ENCODE measurements at places on chromosomes 2 and 18.

- DNase-seq: no peak
Measured at GRCh38 chr2:241269707-241270520, 45.6 kb downstream of the HDLBP start.

- DNase-seq: no peak
Measured at GRCh38 chr2:219951099-219951498, 323.7 kb downstream of the SLC4A3 start.

DNA sequence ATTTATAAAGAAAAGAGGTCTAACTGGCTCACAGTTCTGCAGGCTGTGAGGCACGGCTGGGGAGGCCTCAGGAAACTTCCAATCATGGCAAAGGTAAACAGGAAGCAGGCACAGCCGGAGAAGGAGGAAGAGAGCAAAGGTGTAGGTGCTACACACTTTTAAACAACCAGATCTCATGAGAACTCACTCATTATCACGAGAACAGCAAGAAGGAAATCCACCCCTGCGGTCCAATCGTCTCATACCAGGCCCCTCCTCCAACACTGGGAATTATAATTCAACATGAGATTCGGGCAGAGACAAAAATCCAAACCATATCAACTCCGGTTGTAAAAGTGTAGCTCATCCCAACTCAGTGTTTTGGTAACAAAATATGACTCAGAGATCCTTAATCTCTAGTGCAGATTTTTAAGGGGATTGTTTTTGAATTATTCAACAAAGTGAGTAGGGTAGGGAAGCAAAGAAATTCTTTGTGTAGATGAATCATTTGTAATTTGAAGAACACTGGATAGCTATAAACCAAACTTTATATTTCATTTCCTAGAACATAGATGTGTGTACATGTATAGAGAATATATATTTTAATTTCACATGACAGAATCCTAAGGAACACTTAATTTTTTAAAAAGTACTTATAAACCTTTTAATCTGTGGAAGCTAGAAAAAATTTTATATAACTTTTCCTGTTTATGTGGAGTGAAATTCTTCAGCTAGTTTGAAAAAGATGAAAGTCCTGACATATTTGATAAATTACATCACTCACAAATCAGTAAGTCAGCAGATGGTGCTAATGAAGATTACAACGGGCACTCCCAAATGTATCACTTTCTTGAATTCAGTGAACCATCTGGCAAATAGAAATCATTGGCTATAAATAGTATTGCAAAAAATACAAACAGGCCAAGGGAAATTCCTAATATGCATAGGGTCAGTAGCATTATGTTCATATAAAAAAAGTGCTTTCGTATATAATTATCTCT is 130.1 kb downstream of the OLA1 start:
- no peak for DNase-seq

DNA sequence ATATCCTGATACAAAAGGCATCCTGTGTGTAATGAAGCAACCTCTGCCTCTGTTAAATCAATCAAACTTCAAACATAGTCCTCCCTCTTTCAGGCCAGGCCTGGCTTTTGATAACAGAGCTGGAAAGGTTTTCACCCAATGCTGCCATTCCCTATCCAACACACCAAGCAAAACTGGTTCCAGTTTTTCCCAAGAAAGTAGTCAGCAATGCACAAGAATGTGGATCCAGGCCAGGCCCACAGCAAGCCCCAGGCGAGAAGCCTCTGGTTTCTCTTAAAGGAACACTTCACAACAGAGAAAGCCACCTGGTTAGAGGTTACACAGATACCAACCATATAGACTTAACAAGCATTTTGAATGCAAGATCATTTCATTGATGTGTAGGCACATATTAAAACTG is 49.2 kb upstream of the CCDC150 start:
- no peak for DNase-seq

DNA sequence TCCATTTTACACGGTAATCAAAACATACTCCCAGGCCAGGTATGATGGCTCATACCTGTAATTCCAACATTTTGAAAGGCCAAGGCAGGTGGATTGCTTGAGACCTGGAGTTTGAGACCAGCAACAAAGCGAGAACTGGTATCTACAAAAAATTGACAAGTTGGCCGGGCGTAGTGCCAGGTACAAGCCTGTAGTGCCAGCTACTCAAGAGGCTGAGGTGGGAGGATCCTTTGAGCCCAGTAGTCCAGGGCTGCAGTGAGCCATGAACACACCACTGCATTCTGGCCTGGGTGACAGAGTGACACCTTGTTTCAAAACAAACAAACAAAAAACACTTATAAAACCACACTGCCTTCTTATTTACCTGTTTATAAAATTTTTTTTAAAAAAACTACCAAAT is 80.8 kb downstream of the GAREM1 start:
- DNase-seq: no peak

DNA sequence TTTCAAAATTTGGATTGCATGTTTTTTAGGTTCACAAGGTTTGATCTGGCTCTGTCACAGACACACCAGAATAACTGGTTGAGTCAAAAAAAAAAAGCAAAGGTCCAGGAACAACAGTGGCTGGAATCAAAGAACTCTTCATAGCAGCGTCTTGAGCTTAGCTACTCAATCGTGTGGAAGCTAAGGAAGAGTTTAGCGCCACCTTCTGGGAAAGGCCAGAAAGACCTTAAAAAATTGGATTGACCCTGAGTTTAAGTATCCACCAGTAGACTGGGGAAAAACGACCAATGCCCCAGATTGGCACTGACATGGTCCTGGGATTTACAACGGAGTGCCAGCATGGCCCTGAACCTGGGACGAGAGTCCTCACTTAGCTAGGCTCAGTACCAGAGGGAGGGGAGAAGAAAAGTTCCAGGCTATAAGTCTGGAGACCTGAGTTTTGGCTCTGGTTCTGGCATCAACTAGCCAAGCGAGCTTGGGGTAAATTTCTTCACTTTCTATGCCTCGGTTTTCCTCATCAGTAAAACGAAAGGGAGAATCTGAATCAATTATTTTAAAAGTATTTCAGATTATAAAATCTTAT is 71.1 kb upstream of the TFCP2L1 start:
- no peak for DNase-seq

GRCh38 chr2:117190856-117191559 is 623.5 kb upstream of the DDX18 start:
- no peak for DNase-seq

- DNase-seq: no peak
Measured at GRCh38 chr2:64718250-64718885, 64.7 kb upstream of the SERTAD2 start.

DNA sequence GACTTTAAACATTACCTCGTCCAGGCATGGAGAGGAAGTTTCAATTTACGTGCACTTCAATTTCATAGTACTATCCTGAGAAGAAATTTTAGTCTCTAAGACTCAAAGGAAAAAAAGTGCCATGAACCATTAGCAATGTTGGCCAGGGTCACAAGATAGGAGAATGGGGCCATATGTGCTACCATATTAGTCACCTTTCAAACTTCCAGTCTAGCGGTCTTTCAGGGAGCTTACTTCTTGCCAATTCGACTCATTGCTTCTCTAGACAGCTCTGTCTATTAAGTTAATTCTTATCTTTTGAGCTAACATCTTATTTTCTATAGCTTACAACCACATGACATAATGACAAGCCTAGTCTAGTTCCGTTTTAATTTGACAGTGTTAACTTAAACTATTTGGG is 129.1 kb downstream of the ANKRD44 start:
- DNase-seq: no peak

DNA sequence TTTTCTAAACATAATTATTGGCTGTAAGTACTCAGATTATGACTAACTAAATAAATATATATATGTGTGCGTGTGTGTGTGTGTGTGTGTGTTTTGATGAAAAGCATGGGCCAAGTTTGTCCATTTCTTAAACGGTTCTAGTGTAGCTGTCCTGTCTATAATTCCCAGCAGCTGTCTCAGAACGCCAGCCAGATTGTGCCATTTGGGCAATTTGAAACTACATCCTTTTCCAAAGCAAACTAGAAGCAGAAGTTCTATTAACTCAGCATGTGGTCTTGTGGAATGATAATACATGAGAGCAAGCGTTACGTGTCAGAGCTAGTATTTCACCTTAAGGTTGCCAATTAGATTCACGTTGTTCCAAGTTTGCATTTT is 1.7 kb downstream of the ARHGAP28 start:
- peak; percentile 58 for DNase-seq

DNA sequence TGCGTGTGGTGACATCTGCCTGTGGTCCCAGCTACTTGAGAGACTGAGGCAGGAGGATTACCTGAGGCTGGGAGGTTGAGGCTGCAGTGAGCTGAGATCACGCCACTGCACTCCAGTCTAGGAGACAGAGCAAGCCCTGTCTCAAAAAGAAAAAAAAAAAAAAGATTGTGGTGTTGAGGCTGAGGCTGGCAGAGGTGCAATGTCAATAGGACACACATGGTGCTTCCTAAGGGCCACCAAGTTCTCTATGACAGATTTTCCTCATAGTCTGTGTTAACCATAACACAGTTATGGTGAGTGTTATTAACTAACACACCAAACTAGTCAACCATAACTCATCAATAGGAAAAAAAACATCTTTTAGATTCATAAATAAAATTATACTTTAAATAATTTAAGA is 494.4 kb downstream of the TMX3 start:
- no peak for DNase-seq

DNA sequence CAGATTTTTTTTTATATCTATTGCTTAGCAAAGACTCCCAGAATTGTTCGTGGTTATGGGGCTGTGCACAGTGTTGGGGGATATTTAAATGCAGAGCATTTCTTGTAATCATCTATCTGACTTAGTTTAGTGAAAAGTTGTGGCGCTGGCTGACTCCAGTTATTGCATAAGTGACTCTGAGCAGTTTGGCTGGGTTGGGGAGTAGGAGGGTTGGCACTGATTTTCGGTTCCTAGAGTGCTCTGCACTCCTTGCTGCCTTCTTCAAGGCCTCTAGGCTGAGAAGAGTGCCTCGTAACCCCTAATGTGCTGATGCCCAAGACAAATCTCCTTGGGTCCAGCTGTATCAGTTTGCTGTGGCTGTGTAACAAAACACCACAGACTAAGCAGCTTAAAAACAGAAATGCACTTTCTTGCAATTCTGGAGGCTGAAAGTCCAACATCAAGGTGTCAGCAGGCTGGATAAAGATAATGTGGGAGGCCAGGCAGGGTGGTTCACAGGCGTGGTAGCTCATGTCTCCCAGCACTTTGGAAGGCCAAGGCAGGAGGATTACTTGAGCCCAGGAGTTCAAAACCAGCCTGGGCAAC is 6.5 kb upstream of the IMPA2 start:
- DNase-seq: peak; percentile 20

- DNase-seq: no peak
Measured at GRCh38 chr2:42068571-42069178, 20.9 kb downstream of the PKDCC start.

DNA sequence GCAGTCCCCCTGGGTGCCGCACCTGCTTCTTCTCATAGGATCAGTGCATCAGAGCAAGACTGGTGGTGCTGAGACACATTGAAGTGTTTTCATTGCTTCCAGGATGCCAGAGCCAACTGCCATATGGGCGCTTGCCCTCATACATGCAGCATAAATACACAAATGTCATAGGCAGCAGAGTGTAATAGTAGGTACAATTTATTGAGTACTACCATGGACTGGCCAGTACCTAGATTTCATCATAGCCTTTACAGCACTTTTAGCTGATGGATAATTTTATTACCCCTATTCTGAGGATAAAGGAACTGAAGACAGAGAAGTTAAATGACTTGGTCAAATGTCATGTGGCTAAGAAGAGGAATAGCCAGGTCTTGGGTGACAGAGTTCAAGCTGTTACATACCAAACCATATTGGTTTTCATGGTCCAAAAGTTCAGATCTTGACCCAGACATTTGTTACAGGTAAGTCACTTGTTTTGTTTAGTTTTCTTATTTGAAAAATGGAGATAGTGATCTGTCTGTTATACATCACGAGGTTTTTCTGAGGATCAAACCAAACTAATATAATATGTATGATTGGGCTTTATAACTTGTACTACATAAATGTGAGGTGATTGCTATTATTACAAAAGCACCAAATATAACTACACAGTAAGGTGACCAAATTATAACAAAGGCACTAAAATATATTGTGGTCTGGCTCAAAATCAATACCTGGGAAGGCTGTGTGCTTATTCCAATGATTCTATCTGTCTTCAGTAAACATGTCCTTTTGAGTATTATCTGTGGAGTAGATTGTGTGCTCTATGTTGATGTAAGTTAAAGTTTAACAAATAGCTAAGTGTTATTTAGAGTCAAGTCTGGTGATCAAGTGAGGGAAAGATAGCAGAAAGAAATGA is 151.9 kb upstream of the CYRIA start:
- DNase-seq: no peak

GRCh38 chr2:181656450-181657291 is at the start of gene CERKL:
Gene CERKL (minus strand): TSS chr2:181657105. CDS start chr2:181657006, 99 bp downstream.
- DNase-seq: peak; percentile 50

- no peak for DNase-seq
Measured at GRCh38 chr18:12968619-12969018, 20.8 kb downstream of the SEH1L start.

GRCh38 chr2:62727876-62728566 is 22.5 kb downstream of the EHBP1 start:
- no peak for DNase-seq

DNA sequence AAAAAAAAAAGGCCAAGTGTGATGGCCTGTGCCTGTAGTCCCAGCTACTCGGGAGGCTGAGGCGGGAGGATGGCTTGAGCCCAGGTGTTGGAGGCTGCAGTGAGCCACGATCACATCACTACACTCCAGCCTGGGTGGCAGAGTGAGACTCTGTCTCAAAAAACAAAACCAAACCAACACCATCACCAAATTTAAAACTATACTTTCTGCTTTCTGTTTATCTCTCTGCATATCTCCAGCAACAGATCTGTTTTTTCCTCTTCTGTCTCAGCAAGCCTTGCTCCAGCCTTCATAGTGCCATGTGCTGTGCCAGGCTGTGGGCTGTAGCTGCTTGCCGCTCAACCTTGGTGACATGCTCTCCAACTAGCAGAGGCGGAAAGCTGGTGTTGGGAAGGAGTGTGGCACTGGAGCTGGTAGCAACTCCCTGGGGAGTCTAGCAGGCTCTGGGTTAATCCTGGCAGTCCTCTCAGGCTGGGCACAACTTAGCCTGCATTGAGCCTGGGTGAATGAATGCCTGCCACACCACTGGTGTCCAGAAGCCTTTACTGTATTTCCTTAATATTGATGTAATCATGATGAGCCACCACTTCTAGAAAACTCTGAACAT is 204.1 kb downstream of the LDLRAD4 start:
- peak; percentile 10 for DNase-seq

DNA sequence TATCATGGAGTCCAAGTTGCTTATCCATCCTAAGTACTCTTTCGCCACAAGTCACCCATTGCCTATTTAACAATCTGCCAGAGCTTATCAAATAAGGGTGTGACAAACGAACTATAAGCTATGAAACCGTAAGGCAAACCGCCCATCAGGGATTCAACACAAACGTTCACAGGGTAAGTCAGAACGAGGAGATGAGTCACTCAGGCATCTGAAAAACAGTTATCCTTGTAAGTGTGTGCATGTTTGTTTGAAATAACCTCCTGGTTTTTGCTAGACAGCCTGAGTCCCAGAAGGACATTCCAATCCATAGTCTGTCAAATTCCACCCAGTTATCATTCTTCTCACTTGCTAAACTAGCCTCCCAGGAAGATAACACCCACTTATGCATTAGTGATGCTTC is 299.1 kb downstream of the PAX3 start:
- DNase-seq: no peak

All from right forelimb (tissue), 1 donor.